Left hindlimb (tissue), 1 donor: ENCODE measurements at places on chromosomes 12 and 14.
A peak's percentile ranks its signal among the peaks of the same experiment; 100 is the strongest.

DNA sequence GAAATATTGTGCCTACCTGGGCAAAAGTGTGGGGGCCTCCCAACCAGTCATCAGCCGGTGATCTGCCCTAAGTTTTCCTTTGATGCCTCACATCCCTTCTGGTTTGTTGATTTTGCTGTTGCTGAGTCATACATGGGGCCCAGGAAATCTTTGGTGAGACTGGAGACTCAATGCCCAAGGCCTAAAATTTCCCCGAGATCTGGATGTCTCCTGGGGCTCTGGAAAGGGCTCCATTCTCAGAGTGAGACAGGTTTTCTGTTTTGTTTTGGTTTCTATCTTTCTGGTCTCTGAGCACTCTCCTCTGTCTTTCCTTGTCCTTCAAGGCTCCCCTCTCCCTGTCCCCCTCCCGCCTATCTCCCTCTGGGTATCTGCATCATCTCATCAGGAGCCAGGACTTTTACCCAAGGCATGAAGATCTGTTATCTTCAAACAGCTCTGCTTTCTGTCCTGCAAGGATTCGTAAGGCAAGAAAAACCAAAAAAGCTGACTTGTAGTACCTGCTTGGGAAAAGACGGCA, 152.8 kb upstream of the MAX start:
- DNase-seq = no peak

DNA sequence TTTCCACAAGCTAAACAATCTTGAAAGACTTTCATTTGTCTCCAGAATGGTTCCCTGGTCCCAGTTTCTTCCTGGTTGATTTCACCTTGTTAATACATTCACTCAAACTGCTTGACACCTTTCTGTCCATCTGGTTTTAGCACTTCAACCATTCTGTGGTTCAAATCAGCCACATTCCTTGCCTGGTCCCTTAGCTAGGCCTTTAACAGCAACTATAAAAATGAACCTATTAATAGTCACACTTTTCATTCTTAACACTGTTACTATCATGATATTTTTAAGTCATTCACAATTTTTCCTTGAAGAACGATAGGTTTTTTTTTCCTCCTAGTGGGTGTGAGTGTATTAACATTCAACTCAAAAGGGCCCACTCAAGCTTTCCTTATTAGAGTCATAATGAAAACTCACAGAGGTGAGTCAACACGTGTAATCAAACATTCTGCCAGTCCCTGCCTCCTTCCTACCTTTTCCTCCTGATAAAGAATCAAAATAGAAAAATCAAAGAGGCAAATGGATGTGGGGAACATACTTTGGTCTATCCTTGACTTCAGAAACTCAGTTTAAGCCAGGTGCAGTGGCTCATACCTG, 34.4 kb upstream of the CCNT1 start:
- no peak for DNase-seq

GRCh38 chr12:55965941-55966407, at the start of gene PMEL:
TSS of gene PMEL (minus strand) at chr12:55966042. CDS start at chr12:55966011, 31 bp downstream.
- DNase-seq = peak; percentile 47

- DNase-seq = no peak
Observed at GRCh38 chr12:92733181-92733580, 30.4 kb downstream of the PLEKHG7 start.

GRCh38 chr12:96338852-96339471, 61.3 kb downstream of the CDK17 start:
- DNase-seq = no peak

DNA sequence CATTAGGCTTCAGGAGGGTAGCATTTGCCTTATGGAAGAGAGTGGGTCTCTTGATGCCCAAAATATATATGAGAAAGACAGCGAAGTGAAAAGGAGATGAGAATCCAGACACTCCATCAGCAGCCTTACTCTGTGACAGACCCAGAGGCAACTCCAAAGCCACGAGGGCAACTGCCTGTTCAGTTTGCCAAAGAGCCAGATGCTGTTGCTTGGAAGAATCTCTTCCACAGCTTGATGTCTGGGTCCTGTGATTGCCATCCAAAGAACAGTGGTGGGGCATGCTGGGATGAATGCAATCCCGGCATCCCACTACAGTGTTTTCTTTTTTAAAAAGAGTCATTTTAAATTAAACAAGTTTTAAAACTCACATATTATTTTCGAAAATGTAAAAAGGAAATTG, 10.9 kb upstream of the OTX2 start:
- no peak for DNase-seq

- no peak for DNase-seq
Observed at GRCh38 chr14:36662543-36663403, 1.1 kb downstream of the PAX9 start.

- no peak for DNase-seq
Observed at GRCh38 chr14:38198425-38198824, 9.3 kb upstream of the SSTR1 start.

DNA sequence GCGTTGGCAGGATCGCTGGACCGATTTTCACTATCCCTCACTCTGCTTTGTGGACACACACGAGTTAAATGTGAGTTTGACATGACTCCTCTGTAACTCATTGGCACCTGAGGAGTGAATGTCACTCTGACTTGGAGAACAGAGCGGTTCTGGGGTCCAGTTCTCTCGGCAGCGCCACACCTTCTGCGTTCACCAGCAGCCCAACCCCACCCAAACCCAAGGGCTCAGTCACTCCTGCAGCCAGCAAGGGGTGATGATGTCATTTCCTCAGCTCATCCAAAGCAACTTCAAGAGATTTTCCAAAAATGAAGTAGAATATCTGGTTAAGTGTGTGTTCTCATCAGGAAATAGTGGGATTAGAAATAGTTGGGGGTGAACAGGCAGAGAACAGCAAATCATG, 36.3 kb downstream of the ADGRD1 start:
- DNase-seq = no peak

DNA sequence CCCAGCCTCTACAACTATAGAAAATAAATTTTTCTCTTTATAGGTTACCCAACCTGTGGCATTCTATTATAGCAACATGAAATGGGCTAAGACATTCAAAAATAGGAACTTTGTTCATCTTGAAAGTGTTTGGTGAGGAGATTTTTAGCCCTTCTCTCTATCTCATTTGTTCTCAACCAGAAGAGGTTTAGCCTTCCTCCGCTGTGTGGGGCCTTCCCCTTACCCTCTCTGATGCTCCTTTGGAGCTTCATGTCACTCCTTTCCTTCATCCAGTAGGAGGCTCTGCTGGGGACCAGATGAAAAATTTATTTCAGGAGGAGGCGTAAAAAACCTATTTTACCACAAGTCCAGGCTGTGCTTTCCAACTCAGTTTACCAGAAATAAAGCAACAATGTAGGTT, 94.1 kb downstream of the RTN1 start:
- DNase-seq = no peak

- DNase-seq = no peak
Observed at GRCh38 chr12:128940974-128941373, 87.7 kb downstream of the GLT1D1 start.

GRCh38 chr14:47207617-47208016, 467.8 kb downstream of the MDGA2 start:
- DNase-seq = no peak

- peak; percentile 41 for DNase-seq
Observed at GRCh38 chr12:5581019-5581418, 149.1 kb downstream of the NTF3 start.

- no peak for DNase-seq
Observed at GRCh38 chr12:8697120-8697475, 693 bp upstream of the RIMKLB start.

DNA sequence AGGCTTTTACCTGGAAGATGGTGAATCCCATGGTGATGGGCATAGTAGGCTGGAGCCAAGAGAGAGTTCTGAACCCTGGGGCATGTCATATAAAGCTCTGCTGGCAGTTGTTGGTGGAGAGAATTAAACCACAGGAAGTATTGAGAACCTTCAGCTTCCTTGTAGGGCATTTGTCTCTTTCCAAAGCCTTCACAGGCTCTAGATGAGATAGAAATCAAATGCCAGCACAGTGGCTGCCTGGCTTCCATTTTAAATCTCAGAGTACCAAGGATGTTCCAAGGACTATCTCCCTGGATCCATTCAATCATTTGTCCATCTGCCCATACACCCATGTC, 369.6 kb downstream of the DPF3 start:
- DNase-seq = no peak

DNA sequence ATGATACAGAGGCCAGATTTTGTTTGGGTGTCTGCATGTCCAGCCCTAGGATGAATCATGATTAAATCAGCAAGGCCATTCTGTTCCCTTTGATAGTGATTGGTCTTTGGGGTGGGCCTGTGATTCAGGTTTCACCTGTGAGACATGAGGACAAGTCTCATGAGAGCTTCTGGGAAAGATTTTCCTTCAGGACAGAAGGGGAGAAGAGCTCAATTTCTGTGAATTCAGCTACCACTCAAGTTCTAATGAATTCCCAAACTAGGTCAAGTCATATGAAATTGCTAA, 73.4 kb downstream of the ZNF664 start:
- no peak for DNase-seq

DNA sequence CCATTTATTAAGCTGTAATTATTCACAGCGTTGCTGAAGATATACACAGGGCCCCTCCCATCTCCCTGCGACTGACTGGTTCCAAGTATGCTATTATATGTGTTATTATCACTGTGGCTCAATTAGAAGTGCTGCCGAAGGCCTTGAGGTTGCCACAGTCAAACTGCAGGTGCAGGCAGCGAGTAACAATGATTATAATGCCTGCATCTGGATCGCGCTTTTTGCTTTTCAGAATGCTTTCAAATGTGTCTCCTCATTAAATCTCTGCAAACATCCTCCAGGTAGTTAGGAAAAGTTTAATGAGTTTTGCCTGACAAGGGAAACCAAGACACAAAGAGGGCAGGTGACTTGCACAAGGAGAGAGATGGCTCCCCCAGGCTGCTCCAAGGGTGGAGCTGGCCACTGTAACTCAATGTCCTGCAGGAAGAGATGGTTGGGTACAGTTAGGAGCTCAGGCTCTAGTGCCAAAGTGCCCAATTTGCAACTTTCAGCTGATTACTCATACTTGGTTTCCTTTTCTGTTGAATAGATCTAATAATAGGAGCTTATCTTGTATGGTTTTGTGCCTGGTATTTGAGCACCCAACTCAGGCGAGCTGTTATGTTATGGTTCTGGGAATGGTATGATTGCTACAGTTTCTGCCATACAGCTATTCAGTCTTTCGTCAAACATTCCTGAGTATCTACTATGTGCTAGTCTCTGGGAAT, 1.7 kb upstream of the SYNE3 start:
- DNase-seq = no peak

DNA sequence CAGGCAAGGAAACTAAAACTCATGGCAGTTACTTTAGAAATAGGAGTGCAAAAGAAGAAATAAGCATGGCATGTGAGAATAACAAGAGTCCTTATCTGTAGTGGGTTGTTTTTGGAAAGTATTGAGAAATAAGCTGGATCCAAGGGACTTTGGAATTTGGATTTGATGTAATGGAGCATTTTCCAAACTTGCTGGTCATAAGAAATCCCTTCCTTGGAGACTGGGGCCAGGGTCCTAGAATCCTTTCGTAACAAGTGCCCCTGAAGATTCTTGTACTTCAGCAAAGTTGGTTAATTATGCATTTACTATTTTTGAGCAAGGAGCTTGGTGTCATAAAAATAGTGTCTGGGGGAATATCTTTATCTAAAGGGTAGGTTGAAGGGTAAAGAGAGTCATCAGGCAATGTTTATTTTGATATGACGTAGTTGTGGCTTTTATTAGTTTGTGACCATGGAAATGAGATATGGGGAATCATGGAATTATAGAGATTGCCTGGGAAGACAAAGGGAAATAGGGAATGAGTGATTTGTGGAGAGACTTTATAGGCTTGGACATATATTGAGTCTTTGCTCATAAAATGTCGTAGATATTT, 53.9 kb downstream of the WNK1 start:
- DNase-seq = no peak

DNA sequence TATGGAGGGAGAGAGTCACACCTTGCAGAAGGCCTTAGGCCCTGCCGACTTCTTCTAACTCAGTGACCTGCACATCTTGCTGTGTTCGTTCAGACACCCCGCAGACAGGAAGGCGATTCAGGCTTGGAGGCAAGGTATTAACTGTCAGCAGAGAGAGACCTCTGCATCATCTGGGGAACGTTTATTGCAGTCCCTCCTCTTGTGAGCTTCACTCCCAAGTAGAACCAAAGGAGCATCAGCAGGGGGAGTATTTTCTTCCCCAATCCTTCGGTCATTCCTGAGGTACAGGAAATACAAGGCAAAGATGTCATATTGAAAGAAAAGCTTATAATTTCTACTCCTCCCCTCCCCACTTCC, 217.9 kb downstream of the CRADD start:
- no peak for DNase-seq

GRCh38 chr12:50642035-50642451, 121.9 kb upstream of the ATF1 start:
- no peak for DNase-seq

DNA sequence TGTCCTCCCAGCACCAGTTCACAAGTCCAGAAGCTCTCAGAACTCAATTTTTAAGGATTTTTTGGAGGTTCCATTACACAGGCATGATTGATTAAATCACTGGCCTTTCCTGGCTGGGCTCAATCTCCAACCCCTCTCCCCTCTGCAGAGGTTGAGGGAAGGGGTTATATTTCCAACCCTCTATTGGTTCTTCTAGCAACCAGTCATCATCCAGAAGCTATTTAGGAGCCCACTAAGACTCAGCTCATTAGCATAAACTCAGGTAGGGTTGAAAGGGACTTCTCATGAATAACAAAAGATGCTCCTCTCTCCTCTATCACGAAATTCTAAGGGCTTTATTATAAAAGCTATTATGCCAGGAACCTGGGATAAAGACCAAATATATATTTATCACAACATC, 41.5 kb downstream of the SPPL3 start:
- DNase-seq = no peak

DNA sequence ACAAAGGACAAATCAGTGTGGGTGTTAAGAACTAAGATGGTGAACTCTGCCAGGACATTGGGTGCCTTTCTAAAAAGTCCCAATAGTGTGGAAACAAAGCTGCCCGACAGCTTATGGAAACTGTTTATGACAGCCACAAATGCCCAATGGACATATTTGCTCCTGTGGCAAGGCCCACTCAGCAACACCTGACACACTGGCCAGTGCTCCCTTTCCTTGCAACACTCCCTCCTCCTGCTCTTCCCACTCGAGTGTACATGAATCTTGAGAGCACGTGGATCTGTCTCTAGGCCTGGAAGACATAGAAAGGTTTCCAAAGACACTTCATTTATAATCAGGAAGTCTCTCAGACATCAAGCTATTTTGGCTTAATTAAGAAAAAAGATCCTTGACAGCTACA, 14.2 kb upstream of the LRIG3 start:
- DNase-seq = no peak
